ENCODE measurements at places on chromosomes 2 and 18. TPM values are rescaled to one million over a fixed set of nuclear protein-coding genes. Genes with fewer than 3 reads are reported as not detected.

Gene TUBA3E
- 12.8 TPM for total RNA-seq

Gene AGXT
- not detected for total RNA-seq

Gene SLC9A2
- total RNA-seq, result 0.21 TPM

Gene TEKT4
- total RNA-seq, result not detected

Gene MAP3K19
- 2.1 TPM for total RNA-seq

Gene TMEM163
- total RNA-seq, result not detected

Gene KCNG2
- not detected for total RNA-seq

Gene HDHD2
- total RNA-seq, result 32.8 TPM

Gene CENPA
- total RNA-seq, result not detected

GRCh38 chr2:187942876-187943275 is 348.8 kb upstream of the GULP1 start:
- no peak overlapping the region for H3K4me3 ChIP-seq
- no peak for DNase-seq
- H3K27me3 ChIP-seq, result no peaks in the 10 kb centered on the region
- H3K4me1 ChIP-seq, result no peaks in the 10 kb centered on the region
- H3K36me3 ChIP-seq, result no peaks in the 10 kb centered on the region

- H3K4me3 ChIP-seq, result no peak overlapping the region
- H3K4me1 ChIP-seq, result no peaks in the 10 kb centered on the region
- no peaks in the 10 kb centered on the region for H3K36me3 ChIP-seq
- DNase-seq, result no peak
Observed at GRCh38 chr2:189204322-189204941, 24.9 kb upstream of the COL5A2 start.

GRCh38 chr18:79720359-79720733 is 40.7 kb downstream of the CTDP1 start:
- no peak for DNase-seq
- no peaks in the 10 kb centered on the region for H3K4me1 ChIP-seq
- no peak overlapping the region for H3K27ac ChIP-seq
- no peak overlapping the region for H3K4me3 ChIP-seq
- no peaks in the 10 kb centered on the region for H3K27me3 ChIP-seq

GRCh38 chr2:72883356-72883962 is 3.7 kb upstream of the SPR start:
- no peak overlapping the region for H3K27ac ChIP-seq
- no peaks in the 10 kb centered on the region for H3K36me3 ChIP-seq
- no peak for DNase-seq
- no peak overlapping the region for H3K4me3 ChIP-seq
- H3K4me1 ChIP-seq, result peaks cover 5% of the 10 kb centered on the region

DNA sequence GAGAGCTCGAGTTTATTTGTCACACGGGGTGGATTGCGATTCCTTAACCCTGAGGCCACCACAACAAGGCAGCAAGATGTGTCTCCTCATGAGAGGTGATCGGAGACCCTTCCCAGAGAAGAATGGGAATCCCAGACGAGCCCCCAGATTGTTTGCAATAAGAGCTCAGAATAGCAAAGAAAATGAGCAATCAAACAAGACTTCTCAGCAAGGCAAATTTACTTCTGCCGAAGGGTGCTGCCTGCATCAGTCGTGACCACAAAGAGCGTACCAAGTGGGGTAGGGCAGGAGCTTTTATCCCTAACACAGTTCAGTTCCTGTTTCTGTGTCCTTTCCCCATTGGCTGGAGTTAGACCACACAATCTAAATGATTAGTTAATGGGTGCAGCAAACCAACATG is 237.5 kb upstream of the SYT4 start:
- no peak for DNase-seq
- H3K4me3 ChIP-seq, result no peak overlapping the region
- H3K27me3 ChIP-seq, result no peaks in the 10 kb centered on the region
- no peaks in the 10 kb centered on the region for H3K36me3 ChIP-seq

- H3K36me3 ChIP-seq, result no peaks in the 10 kb centered on the region
- H3K4me3 ChIP-seq, result no peak overlapping the region
- H3K27me3 ChIP-seq, result no peaks in the 10 kb centered on the region
- no peak for DNase-seq
- no peaks in the 10 kb centered on the region for H3K4me1 ChIP-seq
- H3K27ac ChIP-seq, result no peak overlapping the region
Observed at GRCh38 chr18:55111271-55111670, 152.0 kb upstream of the CCDC68 start.
